A549 treated with GW870086 at 1 μM for 4 hours (cell line): ENCODE measurements at places on chromosomes 7 and 10. TPM values are rescaled to one million over a fixed set of nuclear protein-coding genes. Genes with fewer than 3 reads are reported as not detected.

ZNF92 gene
- total RNA-seq: 3.8 to 5.4 TPM (median 4.7 TPM) in 5 replicates

AOC1 gene
- total RNA-seq: not detected in 5 replicates

RAMP3 gene
- total RNA-seq: not detected in 5 replicates

HOXA1 gene
- total RNA-seq: 2.2 to 3.9 TPM (median 3.3 TPM) in 5 replicates

SMC3 gene
- 36.7 to 57.1 TPM (median 44.0 TPM) in 5 replicates for total RNA-seq

AKR1C8 gene
- total RNA-seq: 0.14 to 0.31 TPM (median 0.17 TPM) in 4 of 5 replicates, not detected in the other

ENO4 gene
- total RNA-seq: 0.13 to 0.54 TPM (median 0.18 TPM) in 4 of 5 replicates, not detected in the other

PI4K2A gene
- total RNA-seq: 20.2 to 23.4 TPM (median 22.6 TPM) in 5 replicates

DLX6 gene
- total RNA-seq: not detected in 5 replicates

EBLN1 gene
- 0.16 TPM in 1 of 5 replicates, not detected in the others for total RNA-seq

KIAA1549 gene
- total RNA-seq: 4.9 to 6.8 TPM (median 6.2 TPM) in 5 replicates

FAM25G gene
- 1.3 to 2.7 TPM in 2 of 5 replicates, not detected in the others for total RNA-seq
